H7 (cell line): ENCODE measurements at places on chromosomes 4 and X.

GRCh38 chr4:142353149-142353738 lies 492.9 kb downstream of the INPP4B start:
- peak; percentile 1 for DNase-seq

DNA sequence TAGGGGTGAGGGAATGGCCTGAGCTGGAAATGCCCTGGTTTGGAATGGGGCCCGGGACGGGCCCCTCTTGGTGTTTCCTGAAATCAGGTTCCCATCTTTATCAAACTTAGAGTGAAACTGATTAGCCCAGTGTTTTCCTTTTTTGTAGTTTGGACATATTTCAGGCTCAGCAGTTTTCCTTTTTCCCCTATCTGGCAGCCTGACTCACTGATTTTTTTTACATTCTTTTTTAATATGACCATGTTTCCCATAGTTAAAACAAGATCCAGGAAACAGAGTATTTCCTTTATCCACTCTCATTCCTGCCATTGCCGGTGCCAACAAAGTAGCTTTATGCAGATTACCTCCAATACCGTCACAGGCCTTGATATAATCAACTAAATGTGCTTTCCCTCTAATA lies 20.5 kb upstream of the C4orf17 start:
- no peak for DNase-seq

- no peak for DNase-seq
These were observed 18.0 kb downstream of the IRF2 start for GRCh38 chr4:184456337-184456736.

- no peak for DNase-seq
These were observed 158.9 kb upstream of the MAD2L1 start for GRCh38 chr4:120225527-120225926.

DNA sequence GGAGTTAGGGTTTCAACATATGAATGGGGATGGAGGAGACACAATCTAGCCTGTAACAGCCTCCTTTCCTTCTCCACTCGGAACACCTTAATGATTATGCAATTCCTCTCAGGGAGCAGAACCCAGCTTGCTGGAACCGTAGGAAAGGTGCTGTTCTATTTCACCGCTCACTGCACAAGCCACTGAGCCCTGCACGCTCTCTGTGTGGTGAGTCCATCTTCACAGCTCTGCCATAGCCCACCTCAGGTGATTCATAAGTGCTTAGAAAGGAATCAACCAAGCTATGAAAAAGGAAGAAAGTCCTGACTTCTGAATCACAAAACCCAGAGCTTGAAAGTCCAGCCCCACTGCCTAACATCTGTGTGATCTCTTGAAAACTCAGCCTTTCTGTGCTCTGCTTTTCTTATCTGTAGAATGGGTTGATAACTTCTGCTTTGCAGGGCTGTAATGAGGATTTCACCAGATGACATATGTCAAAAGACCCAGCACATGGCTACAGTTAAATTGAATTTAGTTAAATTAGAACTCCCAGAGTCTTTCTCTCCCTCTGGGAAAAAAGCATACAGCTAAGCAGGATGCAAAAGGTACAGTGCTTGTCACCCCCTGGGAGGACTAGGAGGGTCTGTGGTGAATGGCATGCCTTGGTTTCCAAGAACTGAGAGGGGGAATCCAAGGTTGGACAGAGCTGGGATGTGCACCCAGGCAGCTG lies 91.6 kb downstream of the WFS1 start:
- no peak for DNase-seq

DNA sequence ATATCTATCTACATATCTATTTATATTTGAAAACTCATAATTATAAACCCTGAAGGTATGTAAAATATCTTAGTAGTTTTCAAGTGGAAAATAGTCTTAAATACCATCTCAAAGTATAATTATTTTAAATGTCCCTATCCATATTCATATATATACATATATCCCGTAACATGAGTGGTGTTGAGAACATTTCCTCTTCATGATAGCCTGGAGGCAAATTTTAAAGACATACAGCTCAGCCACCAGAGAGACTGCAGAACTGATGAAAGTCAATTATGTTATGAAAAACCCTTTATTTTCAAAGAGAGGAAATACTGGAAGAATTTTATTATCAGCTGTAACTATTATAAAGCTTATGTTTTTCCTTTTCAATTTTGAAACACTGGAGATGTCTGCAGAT lies 1806.7 kb upstream of the PCDH7 start:
- no peak for DNase-seq

GRCh38 chr4:20474119-20474518 lies 222.4 kb downstream of the SLIT2 start:
- no peak for DNase-seq

- no peak for DNase-seq
These were observed 15.6 kb downstream of the RPGR start for GRCh38 chrX:38311743-38312142.

GRCh38 chr4:159284113-159284512 lies 181.2 kb downstream of the RAPGEF2 start:
- no peak for DNase-seq

GRCh38 chrX:108049649-108050048 lies 4.8 kb downstream of the VSIG1 start:
- DNase-seq: no peak

- no peak for DNase-seq
These were observed 703.6 kb upstream of the PITX2 start for GRCh38 chr4:111326450-111326849.

DNA sequence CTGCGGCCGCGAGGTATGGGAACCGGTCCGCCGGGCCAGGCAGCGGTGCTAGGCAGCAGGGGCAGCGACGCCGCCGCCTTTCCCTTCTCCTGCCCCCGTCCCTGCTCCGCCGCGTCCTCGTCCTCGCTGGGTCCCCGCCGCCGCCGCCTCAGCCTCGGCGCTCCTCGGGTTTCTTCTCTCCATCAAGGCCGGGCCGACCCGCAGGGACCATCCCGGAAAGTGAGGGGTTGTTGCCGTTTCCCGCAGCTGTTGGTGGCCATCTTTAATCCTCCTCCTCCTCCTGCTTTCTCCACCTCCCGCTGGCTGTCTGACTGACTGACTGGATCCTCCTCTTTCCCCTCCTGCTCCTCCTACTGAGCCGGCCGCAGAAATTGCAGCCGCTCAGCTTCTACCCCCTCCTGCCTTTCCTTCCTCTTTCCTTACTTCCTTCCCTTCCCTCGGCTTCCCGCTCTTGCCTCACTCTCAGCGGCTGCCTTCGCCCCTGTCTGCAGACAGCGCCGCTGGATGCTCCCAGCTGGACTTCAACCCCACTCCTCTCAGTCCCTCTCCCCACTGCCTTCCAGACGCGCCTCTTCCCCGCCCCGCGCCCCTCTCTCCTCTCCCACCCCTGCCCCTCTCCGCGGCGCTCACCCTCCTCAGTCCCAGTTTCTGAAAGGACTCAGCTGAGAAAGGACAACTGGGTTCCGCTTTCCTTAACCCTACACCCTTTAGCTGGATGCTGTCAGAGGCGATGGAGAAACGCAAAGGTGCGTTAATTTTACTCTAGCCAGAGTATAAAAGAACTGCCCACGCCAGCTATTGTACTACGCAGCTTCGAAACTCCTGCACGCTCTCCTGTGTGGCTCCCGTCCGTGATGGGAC lies at the start of gene WDFY3:
WDFY3 (minus strand) TSS at position 309 of the 861 bp plus-strand sequence. CDS start 106,099 bp downstream, outside the sequence.
- DNase-seq: peak; percentile 88

- DNase-seq: no peak
These were observed 613.9 kb downstream of the TECRL start for GRCh38 chr4:63795301-63795700.

DNA sequence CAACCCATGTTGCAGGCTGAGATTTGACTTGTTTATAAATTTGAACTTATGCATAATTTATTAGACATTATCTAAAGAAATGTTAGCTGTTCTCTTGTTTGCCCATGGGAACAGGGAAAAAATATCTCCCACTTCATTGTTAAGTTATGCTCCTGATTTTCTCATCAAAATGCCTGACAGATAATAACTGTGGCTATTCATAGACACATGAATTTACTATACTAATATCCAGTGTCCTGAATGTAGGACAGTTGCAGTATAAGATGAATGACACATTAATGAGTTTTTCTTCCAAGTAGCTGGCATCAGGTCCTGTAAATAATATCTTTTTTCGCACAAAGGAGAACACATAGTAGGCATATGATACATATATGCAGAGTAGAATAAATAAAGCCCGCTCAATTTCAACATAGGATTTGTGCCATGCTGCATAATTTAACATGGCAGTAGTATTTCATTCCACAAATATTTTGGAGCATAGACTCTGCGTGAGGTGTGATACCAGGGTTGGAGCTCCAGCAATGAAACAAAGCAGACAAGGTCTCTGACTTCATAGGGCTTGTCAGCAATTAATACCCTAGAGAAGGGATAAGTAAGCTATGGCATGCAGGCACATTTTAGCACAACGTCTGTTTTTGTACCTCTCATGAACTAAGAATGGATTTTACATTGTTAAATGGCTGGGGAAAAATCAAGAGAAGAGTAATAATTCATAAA lies 40.4 kb upstream of the DDX53 start:
- DNase-seq: no peak

DNA sequence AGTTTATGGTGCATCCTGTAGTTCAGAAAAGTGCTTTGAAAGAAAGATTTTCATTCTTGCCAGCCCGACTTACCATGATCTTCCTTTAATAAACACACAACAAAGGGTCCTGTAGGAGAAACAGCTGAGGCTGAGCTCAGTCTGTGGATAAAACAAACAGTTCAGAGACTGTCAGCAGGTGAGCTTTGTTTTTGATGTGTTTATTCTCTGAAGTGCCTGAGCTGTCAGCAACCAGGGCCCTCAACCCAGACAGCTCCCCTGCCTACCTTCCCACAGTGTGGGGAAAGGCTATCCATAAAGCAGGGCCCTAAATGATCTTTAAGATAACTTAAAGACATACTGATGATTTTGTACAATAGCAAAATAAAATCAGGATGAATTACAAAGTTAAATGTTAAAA lies 459.2 kb upstream of the GALNT7 start:
- peak; percentile 3 for DNase-seq

- no peak for DNase-seq
These were observed 30.9 kb upstream of the IL15 start for GRCh38 chr4:141605425-141605856.

DNA sequence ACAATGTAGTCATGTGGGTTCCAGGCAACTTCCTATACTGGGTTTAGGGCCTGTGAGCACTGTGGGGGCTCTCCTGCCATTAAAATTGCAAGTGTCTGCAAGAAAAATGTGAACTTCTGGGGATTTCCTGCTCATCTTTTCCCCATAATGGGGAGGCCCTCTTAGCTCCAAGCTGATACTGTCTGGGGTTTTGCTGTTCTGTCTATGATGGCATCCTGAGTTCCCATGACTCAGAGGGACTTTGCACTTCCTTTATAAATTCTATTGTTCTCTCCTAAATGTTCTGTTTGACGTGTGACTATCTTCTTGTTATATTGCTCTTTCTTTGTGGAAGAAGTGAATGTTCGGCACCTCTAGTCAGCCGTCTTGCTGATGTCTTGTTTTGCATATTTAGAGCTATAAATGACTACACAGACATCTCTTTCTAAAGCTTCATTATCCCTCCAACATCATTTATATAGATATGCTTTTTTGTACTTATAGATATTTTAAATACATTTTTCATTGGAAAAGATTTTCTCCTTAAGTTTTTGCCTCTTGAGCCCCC lies 465.8 kb downstream of the NAF1 start:
- no peak for DNase-seq

- DNase-seq: no peak
These were observed 3.3 kb downstream of the ING2 start for GRCh38 chr4:183507925-183508696.

DNA sequence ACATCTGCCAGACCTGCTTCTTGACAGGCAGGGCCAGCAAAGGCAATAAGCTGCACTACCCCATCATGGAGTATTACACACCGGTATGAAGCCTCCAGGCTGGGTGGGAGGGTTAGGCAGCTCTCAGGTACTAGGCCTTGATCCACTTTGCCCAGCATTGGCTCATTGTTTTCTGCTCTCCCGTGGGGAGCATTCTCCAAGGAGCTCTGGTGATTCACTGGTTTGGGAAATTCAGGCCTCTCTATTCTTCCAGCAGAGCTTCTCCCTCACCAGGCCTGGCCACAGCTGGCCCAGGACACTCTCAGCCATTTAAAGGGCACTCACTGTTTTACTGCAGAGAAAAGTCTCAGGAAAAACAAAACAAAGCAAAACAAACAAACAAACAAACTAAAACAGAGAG lies 33.0 kb downstream of the DRP2 start:
- DNase-seq: no peak

GRCh38 chrX:80266287-80266686 lies 154.0 kb upstream of the TENT5D start:
- no peak for DNase-seq
